ENCODE measurements at places on chromosomes 1 and 21.

- DNase-seq = no peak
Observed at GRCh38 chr1:10539411-10540043, 64.8 kb downstream of the PEX14 start.

DNA sequence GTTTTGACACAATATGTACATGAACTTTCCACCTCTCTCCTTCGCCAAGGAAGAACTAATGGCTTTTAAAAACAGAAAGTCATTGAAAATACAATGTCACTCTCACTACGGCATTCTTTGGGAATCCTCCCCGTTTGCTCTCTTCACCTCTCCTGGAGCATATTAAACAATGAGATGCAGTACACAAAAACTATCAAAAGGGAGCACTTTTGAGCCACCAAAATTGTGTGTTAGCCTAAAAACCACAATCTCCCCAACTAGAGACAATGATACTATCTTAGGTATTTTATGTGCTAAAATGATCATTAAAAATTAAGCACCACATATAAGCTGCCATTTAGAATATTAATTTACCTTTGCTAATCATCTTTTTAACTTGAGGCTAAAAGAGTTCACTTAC lies 425.5 kb downstream of the KCTD3 start:
- DNase-seq = no peak

- DNase-seq = no peak
Observed at GRCh38 chr1:107009281-107009680, 47.2 kb upstream of the PRMT6 start.

DNA sequence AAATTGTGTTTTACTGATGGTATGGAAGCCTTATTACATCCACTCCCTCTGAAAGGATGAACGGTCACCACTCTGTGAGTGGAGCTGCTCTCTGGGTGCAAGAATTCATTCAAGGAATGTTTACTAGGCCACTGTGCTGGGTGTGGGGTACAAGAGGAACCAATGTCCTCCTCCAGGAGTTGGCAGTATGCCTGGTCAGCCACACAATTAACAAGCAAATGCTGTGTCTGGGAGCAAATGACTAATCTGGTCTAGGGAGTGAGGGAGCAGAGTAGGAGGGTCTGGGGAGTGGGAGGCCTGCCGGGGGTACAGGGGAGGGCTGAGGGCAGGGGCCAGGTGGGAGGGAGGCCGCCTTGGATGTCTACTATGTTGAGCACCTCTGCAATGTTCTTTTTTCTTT lies 27.2 kb upstream of the TDRD10 start:
- no peak for DNase-seq

GRCh38 chr21:43971201-43971991 lies 40.7 kb upstream of the TRAPPC10 start:
- DNase-seq = no peak

GRCh38 chr1:54984131-54984842 lies 3.9 kb downstream of the TMEM61 start:
- DNase-seq = no peak

DNA sequence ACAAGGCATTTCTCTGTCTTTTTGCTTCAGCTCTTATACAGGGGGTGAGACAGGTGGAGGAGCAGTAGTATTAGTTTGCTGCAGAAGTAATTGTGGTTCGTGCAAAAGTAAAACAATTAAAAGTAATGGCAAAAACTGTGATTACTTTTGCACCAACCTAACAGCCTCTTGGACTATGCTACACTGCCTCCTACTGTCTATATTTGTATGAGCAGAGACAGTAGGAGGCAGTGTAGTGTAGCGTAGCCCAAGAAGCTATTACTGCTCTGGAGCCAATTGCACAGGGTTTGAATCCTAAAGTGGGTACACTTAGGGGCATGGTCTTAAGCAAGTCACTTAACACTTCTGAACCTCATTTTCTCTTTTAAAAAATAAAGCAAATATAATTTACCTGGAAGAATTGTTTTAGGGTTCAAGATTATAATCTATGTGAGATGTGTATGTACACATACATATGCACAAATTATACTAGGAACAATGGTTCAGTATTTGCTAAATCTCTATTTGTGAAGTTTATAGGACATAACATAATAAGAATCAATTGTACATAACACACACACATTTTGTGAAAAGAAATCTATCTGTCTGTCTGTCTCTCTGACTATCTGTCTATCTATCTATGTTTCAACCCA lies 103.8 kb downstream of the BRINP3 start:
- no peak for DNase-seq

DNA sequence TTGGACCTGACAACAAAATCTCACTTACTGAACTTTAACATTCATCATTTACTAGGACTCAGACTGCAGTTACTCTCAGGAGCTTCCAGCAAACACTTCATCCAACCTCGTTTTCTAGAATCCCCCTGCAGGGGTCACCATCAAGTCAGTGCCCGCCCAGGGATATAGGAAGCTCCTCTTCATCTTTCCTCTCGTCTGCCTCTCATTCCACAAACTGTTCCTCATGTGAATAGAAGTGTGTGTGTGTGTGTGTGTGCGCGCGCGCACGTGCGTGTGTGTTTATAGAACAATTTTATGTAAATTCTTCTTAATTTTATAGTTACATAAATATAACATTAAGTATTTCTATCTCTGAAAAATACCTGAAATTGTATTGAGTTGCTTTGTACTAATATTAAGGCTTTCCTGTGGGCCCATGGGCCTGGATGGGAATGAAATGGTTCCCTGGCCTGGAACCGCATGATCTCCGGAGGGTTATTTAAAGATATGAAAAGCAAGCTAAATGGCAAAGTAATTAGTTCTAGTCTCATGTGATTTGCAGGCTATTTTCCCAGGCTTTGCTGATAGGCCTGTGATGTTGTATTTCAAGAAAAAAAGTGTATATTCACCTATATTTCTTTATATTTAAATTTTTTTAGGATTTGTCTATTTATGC lies 21.7 kb upstream of the ABCD3 start:
- peak; percentile 47 for DNase-seq

GRCh38 chr1:53449693-53450092 lies 9.5 kb upstream of the DMRTB1 start:
- no peak for DNase-seq

- DNase-seq = no peak
Observed at GRCh38 chr1:119011706-119012105, 23.6 kb upstream of the TBX15 start.

GRCh38 chr1:115181231-115181630 lies 91.9 kb upstream of the TSPAN2 start:
- no peak for DNase-seq

- DNase-seq = no peak
Observed at GRCh38 chr1:103489935-103490334, 35.6 kb upstream of the RNPC3 start.

DNA sequence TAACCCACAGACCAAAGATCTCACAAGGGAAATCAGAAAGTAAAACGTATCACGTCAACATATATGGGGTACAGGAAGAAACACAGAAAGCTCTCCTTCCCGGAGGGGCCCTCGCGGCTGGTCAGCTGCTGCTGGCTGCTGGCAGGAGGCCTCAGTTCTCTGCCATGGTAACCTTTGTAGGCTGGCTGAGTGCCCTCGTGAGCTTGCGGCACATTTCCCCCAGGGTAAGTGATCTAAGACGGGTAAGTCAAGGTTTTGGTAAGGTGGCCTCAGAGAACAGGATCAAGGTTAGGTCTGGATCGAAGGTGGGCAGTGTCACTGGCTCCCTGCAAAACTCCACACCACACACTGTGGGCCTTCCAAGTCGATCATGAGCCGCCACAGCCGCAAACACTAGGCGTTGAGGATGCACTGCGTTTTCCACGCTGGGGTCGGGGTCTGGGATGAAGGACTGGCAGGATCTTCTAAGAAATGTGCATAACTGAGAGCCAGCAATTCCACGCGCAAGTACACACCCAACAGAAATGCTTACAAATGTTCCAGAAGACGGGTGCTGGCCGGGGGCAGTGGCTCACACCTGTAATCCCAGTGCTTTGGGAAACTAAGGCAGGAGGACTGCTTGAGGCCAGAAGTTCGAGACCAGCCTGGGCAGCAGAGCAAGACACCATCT lies 33.9 kb downstream of the WDR4 start:
- DNase-seq = peak; percentile 6

GRCh38 chr21:27532076-27532475 lies 565.2 kb upstream of the ADAMTS5 start:
- no peak for DNase-seq

GRCh38 chr1:68454534-68454933 lies 4.8 kb upstream of the RPE65 start:
- no peak for DNase-seq

GRCh38 chr1:56806804-56807203 lies 12.4 kb downstream of the FYB2 start:
- DNase-seq = no peak

DNA sequence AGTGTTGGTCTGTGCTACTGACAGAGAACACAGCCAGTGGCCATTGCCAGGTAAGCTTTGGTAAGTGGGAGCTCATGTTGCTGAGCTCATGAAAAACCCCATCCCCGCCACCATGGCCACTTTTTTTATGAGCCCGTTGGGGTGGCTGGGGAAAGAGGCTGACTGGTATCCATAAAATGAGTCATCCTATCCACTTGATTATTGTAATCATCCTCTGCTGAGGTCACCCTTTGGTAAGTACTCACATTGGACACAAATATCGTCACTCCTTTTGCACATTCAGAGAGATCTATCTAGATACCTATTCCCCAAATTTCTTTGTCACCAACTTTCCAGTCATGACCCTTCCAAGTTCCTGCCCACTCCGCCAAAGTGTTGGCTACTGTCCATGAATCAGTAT lies 22.0 kb downstream of the SLAMF7 start:
- DNase-seq = no peak

DNA sequence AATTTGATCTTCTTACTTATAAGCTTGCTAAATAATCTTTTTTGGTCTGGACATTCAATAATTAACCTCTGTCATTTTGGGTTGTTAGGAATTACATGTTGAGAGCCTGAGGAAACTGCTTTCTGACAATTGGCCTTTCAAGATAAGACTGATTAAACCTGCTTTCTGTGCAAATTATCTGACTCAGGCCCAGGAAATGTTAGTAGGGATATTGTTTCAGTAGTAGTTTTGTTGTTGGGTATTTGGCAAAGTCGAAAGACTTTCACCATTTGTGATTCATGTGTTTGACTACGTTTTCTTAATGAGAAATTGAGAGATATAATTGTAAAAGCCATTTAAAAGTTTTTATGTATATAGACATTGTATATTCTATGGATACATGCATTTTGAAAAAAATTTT lies 81.1 kb upstream of the GPR88 start:
- no peak for DNase-seq

- DNase-seq = peak; percentile 12
Observed at GRCh38 chr21:20388400-20388799, 609.8 kb upstream of the NCAM2 start.

GRCh38 chr21:43790010-43790524 lies 690 bp downstream of the RRP1 start:
- DNase-seq = no peak

DNA sequence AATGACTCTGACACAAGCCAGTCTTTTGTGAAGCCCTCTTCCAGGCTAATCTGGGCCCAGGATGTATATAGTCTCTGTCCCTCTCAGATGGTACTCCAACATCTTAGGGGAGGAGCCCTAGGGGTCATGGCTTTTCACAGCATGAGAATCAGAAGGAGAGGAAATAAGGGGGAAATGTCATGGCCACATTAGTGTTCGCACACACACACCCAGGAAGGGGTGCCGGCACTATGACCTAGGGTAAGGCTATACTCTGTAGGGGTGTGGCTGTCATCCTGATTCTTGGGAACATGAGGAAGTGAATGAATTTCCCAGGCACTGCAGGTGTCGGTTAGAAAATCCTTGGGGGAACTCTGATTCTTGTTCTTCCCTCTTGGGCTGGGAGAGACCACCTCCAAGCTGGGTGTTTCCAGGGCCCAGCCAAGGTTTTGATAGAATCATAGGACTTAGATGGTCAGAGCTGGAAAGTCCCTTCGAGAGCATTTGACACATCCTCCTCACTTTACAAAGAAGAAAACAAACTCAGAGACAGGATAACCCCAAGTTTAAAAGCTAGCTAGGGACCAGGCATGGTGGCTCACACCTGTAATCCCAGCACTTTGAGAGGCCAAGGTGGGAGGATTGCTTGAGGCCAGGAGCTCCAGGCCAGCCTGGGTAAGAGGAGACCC lies 22.0 kb downstream of the GFI1 start:
- no peak for DNase-seq

GRCh38 chr1:235259133-235259778 lies 68.7 kb downstream of the ARID4B start:
- no peak for DNase-seq

- no peak for DNase-seq
Observed at GRCh38 chr1:36919491-36920145, 114.7 kb downstream of the GRIK3 start.

GRCh38 chr1:29703596-29704370 lies 467.5 kb downstream of the PTPRU start:
- peak; percentile 43 for DNase-seq

- DNase-seq = no peak
Observed at GRCh38 chr1:115854005-115854404, 13.1 kb upstream of the NHLH2 start.
